ENCODE measurements at places on chromosomes 1 and 21. TPM values are rescaled to one million over a fixed set of nuclear protein-coding genes. Genes with fewer than 3 reads are reported as not detected.

STMN1 gene
- total RNA-seq: 124 TPM

HSF2BP gene
- 1.1 TPM for total RNA-seq

TGFB2 gene
- 2.3 TPM for total RNA-seq

ANXA9 gene
- total RNA-seq: not detected

CLCA1 gene
- not detected for total RNA-seq

KCNJ9 gene
- not detected for total RNA-seq

TSPAN1 gene
- not detected for total RNA-seq

VAV3 gene
- total RNA-seq: 18.6 TPM

MCOLN2 gene
- not detected for total RNA-seq

FALEC gene
- not detected for total RNA-seq

PLA2G2D gene
- not detected for total RNA-seq

SYCP1 gene
- total RNA-seq: not detected

NDUFV3 gene
- total RNA-seq: 73.5 TPM

PPIAL4G gene
- total RNA-seq: not detected

PALMD gene
- 182 TPM for total RNA-seq

NUP210L gene
- under 0.01 TPM for total RNA-seq

CBS gene
- 18.0 TPM for total RNA-seq

C1orf115 gene
- 28.2 TPM for total RNA-seq

TLR5 gene
- total RNA-seq: under 0.01 TPM

HPDL gene
- total RNA-seq: 6.4 TPM

LCE1F gene
- not detected for total RNA-seq

CFHR5 gene
- not detected for total RNA-seq

PADI2 gene
- total RNA-seq: not detected

RFX5 gene
- total RNA-seq: 54.9 TPM

PTGFR gene
- under 0.01 TPM for total RNA-seq

SMG7 gene
- total RNA-seq: 36.3 TPM

CYP4A11 gene
- total RNA-seq: not detected

HUNK gene
- under 0.01 TPM for total RNA-seq

Data from vein endothelial cell (primary cell).